ENCODE measurements at places on chromosomes 6 and 20. TPM values are rescaled to one million over a fixed set of nuclear protein-coding genes. Genes with fewer than 3 reads are reported as not detected.

MRS2 gene
- 37.7 TPM for polyA plus RNA-seq

PPARD gene
- 1.3 TPM for polyA plus RNA-seq

SLC17A2 gene
- not detected for polyA plus RNA-seq

KIF6 gene
- polyA plus RNA-seq, result 2.1 TPM

SLC22A2 gene
- not detected for polyA plus RNA-seq

BEND3 gene
- polyA plus RNA-seq, result 5.7 TPM

C20orf144 gene
- not detected for polyA plus RNA-seq

PRRC2A gene
- polyA plus RNA-seq, result 39.9 TPM

CFB gene
- polyA plus RNA-seq, result 0.97 TPM

SAMD3 gene
- polyA plus RNA-seq, result 17.1 TPM

RNF144B gene
- polyA plus RNA-seq, result 0.15 TPM

COL11A2 gene
- polyA plus RNA-seq, result 20.2 TPM

SLC32A1 gene
- polyA plus RNA-seq, result 40.0 TPM

SLA2 gene
- not detected for polyA plus RNA-seq

MDFI gene
- 42.8 TPM for polyA plus RNA-seq

RAET1L gene
- polyA plus RNA-seq, result not detected

BPIFB4 gene
- not detected for polyA plus RNA-seq

PDE10A gene
- polyA plus RNA-seq, result 52.4 TPM

PLCB4 gene
- polyA plus RNA-seq, result 13.1 TPM

PRR18 gene
- polyA plus RNA-seq, result not detected

CASP8AP2 gene
- polyA plus RNA-seq, result 13.3 TPM

IFNGR1 gene
- polyA plus RNA-seq, result 49.5 TPM

EPB41L2 gene
- polyA plus RNA-seq, result 13.5 TPM

SCRT2 gene
- 3.8 TPM for polyA plus RNA-seq

KCNK16 gene
- polyA plus RNA-seq, result not detected

LY6G6F gene
- not detected for polyA plus RNA-seq

IL17F gene
- polyA plus RNA-seq, result not detected

MATN4 gene
- not detected for polyA plus RNA-seq

REM1 gene
- not detected for polyA plus RNA-seq

HLA-G gene
- not detected for polyA plus RNA-seq

TMEM200A gene
- polyA plus RNA-seq, result 30.7 TPM

CST8 gene
- not detected for polyA plus RNA-seq

ELOVL2 gene
- polyA plus RNA-seq, result 5.4 TPM

ACTR5 gene
- 23.3 TPM for polyA plus RNA-seq

SAPCD1 gene
- 1.3 TPM for polyA plus RNA-seq

BTN1A1 gene
- not detected for polyA plus RNA-seq

AFG1L gene
- polyA plus RNA-seq, result 4.5 TPM

PSORS1C1 gene
- polyA plus RNA-seq, result not detected

SNX21 gene
- polyA plus RNA-seq, result 14.8 TPM
